ENCODE measurements at places on chromosomes 5 and 9.

DNA sequence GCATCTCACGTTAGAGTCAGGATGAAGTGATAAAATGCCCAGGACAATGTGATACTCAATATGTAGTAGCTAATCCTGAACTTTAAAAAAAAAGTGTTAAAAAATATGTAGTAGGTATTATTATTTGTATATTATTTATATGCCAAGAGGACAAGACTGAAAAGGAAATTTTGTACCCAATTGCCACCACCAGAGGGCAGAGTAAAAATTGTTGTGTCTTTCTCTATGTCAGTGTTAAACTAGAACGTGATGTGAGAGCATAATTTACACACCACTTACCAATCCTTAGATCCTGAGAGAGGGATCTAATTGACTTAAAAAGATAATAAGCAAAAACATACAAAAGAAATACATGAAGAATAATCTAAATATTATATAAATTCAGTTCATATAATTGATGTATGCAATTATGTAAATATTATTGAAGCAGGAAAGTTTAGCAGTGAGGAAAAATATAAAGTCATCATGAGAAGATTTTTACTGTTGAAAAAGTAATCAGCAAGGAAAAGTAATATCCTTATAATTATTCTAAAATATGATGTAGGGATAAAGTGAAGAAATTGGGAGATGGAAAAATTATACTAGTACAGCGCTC, 288.9 kb downstream of the RAB3C start:
- peak; percentile 34 for DNase-seq

DNA sequence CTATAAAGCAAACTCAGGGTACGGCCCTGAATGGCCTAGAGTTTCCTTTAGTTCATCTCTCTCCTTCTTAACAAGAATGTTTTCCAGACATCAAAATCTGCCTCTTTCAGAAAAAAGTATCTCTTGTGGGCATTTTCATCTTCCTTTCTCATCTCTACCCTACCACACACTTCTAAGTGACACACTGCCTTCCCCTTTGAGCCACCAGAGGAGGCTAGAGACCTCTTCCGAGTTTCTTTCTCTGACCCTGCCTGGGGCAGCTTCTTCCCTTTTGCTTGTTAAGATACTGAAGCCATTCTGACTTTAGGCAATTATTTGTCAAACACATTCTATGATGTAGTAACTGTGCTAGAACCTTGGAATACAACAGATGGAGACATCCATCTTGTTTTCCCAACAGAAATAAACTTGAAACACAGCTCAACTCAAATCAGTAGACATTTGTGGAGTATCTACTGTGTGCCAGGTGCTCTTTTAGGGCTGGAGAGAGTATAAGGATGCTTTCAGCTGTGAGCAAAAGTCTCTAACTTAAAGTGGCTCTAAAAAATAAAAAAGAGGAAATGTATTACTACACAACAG, 8.6 kb upstream of the SV2C start:
- DNase-seq, result no peak

GRCh38 chr5:72599519-72600370, 92.5 kb upstream of the ZNF366 start:
- DNase-seq, result peak; percentile 43

DNA sequence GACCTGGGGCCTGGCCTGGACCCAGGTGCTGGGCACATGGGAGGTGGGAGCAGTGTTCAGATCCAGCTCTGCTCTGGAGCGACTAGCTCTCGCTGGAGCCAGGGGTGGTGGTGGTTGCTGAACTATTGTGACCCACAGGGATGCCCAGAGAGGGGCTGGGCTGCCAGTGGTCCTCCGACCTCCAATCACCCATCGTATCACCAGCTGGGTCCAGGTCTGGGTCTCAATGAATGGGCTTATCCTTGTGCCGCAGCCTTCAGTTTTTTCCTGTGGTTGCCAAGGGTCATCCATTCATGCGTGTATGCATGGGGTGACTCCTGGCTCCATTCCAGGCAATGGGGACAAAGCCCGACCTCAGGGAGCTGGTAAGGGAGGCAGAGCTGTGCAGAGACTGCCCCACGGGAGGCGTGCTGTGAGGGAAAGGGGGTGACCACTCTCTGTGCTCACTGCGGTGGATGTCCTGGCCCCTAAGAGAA, 68.6 kb upstream of the RNF130 start:
- no peak for DNase-seq

GRCh38 chr5:43227655-43228054, 35.6 kb downstream of the NIM1K start:
- DNase-seq, result peak; percentile 44

- DNase-seq, result peak; percentile 59
Measured at GRCh38 chr9:90002397-90003271, 397.8 kb downstream of the GADD45G start.

DNA sequence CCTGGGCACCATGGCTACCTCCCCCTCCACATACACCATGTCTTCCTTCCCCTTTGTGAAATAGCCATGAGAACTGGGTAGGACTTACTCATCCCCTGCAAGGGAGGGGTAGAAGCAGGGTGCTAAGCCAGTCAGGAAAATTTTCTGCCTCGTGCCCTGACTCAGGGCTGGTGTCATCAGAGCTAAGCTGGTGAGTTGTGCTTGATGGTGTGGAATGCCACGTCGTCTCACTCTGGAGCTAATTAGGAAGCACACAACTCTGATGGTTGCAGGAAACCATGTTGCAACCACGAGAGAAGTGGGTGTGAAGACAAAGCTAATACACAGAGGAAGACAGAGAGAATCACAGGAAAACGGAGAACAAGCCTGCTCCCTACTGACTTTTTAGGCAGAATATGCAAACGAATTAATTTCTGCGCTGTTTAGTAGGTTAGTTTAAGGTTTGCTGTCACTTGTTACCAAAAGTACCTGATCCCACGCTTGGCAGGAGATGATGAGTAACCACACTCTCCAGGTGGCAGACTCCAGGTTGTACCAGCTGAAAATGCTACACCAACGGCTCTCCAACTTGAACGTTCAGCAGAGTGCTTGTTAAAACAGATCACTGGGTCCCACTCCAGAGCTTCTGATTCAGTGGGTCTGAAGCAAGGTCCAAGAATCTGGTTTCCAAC, 54.5 kb downstream of the STK10 start:
- DNase-seq, result peak; percentile 98

GRCh38 chr9:127711226-127711701, 4.2 kb downstream of the PTRH1 start:
- no peak for DNase-seq

- DNase-seq, result no peak
Measured at GRCh38 chr5:56192246-56192645, 40.9 kb downstream of the ANKRD55 start.

- peak; percentile 43 for DNase-seq
Measured at GRCh38 chr5:68368311-68369022, 152.9 kb downstream of the PIK3R1 start.

DNA sequence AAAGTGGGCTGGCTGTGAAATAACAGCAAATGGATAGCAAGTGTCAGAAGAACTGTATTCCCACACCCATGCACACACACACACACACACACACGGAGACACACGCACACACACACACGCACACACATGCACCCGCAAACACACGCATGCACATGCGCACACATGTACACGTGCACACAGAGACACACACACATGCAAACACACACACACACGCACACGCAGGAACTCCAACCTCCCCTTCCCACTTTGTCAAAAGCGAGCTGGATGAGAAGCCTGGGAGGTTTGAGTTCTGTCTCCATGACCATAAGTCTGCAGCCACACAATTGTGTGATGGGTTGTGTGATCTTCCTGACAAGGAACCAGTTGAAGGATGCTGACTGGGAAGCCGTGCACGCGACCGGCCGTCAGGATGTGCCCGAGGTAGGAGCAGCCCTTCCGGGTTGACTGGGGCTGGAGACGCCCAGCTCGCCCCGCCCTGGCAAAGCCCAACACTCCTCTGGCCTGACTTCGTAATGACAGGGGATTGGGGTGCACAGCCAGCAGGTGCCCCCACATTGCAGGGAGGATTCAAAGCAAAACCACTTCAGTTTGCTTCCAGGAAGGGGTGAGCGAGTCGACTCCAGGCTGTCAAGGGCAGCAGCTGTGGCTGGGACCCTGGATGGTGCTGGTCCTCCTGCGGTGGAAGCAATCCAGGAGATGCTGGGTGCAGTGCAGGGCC, 29.3 kb upstream of the NKD2 start:
- DNase-seq, result no peak

DNA sequence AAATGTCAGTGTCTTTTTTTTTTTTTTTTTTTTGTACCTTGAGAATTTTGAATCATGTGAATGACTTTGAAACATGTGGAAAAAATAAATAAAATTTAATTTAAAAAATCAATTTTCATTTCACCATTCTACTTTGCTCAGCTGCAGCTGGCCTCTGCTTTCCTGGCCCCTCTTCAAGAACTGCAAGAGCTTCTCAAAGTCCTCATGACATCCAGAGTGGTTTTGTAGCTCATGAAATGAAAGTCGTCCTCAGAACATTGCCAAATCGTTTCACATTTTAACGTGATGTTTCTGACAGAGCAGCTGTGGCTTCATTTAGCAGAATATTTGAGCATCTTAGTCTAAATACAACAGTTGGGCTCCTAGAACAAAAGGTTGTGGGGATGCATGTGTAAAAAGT, 47.9 kb upstream of the TMEM215 start:
- no peak for DNase-seq

- DNase-seq, result no peak
Measured at GRCh38 chr9:133029994-133030316, 842 bp upstream of the GTF3C5 start.

DNA sequence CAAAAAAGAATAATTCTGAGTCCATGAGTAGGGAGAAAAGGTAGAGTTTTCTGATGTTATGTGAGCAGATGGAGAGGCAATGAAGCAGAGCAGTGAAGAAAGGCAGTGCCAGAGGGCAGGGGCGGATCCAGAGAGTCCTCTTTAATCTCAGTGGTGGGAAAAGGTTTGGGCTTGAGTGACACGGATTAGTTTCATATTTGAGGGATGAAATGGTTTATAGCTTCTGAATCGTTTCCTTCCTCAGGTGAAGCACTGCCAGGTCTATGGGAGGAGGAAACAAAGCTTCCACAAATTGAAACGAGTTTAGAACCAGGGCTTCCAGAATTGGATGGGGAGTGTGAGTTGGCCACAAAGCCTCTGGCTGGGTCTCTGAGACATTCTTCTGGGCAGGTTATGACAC, 517.0 kb upstream of the PAPPA start:
- DNase-seq, result no peak

DNA sequence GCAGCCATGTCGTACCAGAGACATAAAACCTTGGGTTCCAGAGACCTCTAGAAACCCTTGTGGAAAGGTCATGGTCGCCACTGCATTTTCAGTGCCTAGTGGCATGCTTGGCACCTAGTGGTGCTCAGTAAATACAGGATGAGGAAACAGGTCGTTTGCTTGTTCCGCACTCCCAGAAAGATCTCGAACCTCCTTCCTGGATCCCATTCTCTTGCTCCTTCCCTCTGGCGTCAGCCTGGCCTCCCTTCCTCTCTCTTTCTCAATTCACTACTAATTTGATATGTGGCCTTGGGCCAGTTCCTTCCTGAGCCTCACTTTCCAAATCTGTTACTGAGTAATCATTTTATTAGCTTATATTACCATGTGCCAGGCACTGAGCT, 4.4 kb downstream of the NDST1 start:
- DNase-seq, result no peak

DNA sequence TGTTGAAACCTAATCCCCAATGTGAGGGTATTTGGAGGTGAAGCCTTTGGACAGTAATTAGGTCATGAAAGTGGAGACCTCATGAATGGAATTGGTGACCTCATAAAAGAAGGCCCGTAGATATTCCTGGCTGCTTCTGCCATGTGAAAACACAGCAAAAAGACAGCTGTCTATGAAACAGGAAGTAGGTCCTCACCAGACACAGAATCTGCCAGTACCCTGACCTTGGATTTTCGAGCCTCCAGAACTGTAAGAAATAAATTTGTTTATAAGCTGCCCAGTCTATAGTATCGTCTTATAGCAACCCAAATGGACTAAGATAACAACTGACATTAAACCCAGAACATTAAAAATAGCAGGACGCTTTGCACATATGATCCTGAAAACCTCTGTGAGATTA, 371.1 kb downstream of the SPOCK1 start:
- DNase-seq, result no peak

DNA sequence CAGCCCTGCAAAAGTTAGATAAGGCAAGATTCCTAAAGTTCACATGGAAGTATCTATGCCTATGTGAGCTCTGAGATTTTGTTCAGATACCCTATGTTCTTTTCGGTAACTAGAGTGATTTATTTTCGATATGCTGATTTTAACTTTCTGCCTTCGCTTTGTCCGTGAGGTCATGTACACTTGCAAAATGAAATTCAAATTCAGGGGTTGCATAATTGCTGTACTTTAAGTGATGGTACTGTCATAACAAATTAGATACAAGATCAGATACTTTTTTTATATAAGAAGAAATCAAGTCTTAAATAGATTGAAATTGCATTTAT, 350 bp upstream of the ECPAS start:
- DNase-seq, result no peak

DNA sequence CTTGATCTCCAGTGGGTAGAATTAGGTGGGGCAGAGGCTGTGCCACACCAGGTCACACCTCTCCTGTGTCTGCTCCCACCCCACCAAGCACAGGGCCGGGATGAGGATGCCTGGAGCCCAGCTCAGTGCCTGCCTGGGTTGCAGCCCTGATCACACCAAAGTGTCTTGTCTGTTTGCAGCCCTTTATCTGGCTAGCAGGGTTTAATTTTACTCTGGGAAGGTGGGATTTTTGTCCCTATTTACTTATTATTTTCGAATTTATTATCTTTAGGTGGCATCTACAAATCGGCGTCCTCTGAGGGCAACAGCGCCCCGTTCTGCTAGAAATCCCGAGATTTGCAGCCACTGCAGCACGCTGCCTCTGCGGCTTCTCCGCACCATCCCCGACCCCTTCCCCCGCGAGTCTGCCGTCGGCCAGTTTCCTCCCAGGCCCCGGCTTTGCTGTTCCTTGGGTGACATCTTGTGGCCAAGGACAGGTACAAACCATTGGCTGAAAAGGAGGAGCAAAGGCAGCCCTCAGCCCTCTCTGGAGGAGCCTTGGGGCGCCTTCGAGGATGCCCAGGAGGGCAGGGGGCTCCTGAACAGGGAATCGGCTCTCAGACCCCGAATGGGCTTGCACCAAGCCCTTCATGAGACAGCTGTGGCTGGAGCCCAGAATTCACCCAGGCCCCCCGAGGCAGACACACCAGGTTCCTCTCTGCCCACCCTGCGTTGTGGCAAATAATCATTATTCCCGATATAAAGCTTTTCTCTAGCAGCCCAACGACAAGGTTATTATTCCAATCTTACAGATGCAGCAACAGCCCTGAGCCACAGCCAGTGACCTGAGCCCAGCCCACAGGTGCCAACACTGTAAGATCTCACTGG, 113.0 kb downstream of the GAPVD1 start:
- peak; percentile 74 for DNase-seq

GRCh38 chr9:101325053-101325452, 59.8 kb downstream of the BAAT start:
- DNase-seq, result no peak

DNA sequence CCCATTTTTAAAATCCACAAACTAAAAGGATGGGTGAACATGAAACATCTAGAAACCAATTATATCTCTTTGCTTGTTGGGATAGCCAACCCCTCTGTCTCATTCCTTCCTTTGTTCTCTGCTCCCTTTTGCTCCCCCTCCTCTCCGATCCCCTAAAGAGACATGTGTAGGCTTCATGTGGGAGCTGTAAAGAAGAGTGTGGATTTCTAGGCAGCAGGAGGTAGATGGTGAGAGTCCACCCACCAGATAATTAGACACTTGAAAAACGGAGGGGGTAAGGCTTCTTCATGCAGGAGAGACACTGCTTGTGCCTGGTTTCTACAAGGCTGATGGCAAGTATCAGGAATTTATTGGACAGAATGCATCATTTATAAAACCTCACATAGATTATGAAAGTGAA, 27.3 kb upstream of the CFAP157 start:
- DNase-seq, result no peak

- DNase-seq, result peak; percentile 55
Measured at GRCh38 chr5:126676195-126676624, 75.5 kb downstream of the PHAX start.
